Calu3 (cell line): ENCODE measurements at places on chromosomes 3 and 15. TPM values are rescaled to one million over a fixed set of nuclear protein-coding genes. Genes with fewer than 3 reads are reported as not detected.

DNA sequence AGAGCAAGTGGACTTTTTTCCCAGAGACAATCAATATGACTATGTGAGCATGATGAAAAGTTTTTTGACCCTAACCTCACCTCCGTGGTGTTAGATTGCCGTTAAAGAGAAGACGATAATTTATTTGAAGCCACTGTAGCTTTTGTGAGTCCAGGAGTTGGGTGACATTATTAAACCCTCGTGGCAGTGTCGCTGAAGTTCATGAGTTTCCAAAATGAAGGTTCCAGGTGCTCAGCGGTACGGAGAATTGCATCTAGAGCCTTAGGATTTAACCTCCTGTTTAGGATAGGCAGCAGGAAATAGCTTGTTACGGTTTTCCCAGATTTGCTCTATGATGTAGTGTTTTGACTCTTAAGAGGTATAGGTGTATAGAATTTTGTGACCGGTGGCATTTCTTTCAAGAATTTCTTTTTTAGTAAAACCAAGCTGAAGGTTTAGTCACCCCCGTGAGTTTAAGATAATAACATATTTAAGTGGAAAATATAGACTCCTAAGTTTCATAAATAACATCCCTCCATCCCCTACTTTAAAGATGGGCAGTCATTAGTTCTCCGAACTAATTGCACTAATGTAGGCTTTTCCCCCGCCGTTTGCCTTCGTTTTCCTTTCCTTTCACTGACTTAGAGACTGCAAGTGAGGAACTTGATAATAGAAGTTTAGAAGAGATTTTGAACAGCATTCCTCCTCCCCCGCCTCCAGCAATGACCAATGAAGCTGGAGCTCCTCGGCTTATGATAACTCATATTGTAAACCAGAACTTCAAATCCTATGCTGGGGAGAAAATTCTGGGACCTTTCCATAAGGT is 2.0 kb downstream of the SMC4 start:
- peak; percentile 34 for DNase-seq

- no peak for DNase-seq
These were observed 116.9 kb downstream of the EPHA6 start for GRCh38 chr3:96931119-96931862.

GRCh38 chr3:132595014-132595413 is 2.1 kb upstream of the ACKR4 start:
- DNase-seq = no peak

DNA sequence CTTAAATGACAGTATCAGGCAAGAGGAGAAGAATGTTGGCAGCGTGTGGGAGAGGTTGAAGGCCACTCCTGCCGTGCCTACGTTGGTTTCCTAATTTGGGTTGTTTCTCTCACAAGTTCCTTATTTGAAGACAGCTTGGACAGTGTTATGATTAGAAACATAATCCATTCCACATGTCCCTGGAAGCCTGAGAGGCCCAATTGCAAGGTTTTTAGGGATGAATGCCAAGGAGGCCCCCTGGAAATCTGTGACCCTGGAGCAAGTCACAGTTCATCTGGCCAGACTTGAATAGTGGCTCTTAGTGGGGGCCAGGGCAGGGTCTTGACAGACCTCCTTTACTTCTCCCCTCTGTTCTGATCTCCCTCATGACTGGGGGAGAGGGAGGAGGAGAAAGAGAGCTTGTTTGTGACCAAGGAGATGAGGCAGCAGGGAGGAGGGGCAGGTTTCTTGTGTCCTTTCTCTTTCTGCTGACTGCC is 584.4 kb upstream of the TBL1XR1 start:
- no peak for DNase-seq

GRCh38 chr3:12541625-12542024 is 3.7 kb downstream of the MKRN2OS start:
- peak; percentile 22 for DNase-seq

GRCh38 chr3:134480546-134480945 is 5.2 kb downstream of the ANAPC13 start:
- no peak for DNase-seq

The ASB14 gene
- total RNA-seq = 0.12 and 0.40 TPM in 2 replicates

DNA sequence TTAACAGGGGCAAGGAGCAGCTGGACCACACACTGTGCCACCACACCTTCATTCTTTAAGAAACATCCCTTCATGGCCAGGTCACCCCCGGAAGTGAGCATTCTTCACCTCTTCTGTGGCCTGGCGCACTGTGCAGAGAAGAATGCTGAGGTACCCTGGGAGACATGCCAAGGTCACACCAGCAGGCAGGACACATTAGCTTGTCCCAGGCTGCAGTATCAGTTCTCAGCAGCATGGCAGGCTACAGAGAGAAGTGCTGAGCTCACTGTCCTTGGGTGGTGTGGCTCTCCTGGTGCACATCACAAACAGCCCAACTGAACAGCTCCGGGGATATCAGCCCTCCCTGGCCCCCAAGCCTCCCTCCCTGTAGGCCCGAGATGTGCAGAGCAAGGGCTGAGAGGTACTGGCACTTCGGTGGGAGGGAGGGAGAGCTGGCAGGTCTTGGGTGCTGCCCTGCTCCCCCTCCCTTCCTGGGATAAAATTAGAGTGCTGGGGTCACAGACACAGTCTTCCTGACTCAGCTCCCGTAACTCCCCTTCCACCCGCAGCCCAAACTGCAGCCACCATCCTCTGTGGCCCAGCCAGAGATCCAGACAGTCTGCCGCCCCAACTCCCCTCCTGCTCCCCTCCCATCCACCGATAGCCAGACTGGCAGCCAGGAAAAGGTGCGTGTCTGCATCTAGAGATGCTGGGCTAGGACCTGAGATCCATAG is 13.4 kb downstream of the SEMA7A start:
- DNase-seq = peak; percentile 67

DNA sequence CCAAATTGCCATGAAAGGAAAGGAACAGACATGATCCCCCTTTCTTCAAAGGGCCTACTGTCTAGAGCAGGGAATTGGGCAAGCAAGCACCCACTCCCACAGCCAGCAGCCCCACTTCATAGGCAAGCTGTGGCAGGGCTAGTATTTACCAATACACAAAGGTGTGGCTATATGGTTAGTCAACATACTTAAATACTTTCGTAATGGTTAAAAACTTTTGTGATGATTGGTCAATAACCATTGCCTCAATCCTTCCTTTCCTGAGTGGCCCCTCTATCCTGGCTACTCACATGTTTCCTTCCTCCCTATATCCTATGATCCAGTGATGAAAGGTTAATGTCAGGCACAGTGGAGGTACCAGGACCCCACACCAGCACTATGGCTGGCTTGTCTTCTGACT is 30.1 kb upstream of the ARL8B start:
- DNase-seq = no peak

DNA sequence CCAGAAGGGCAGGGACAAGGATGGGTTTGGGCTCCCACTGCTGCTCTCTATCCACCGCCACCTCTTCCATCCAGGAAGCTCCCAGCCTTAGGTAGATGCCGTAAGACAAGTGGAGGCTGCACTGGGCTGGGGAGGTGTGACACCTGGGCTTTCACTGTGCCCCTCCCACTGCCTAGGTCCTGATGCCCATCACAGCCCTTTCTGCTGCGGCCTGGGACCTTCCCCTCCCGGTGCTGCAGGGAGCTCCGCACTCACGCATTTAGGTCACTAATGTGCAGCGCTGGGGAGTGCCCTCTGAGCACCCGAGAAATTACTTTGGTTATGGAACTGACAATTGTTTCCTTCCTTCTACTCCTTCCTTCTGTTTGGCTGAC is 850 bp downstream of the LTF start:
- DNase-seq = no peak

- DNase-seq = no peak
These were observed 131.1 kb upstream of the GADL1 start for GRCh38 chr3:31025541-31025940.

- DNase-seq = no peak
These were observed 15.9 kb upstream of the CHST2 start for GRCh38 chr3:143103652-143104051.

DNA sequence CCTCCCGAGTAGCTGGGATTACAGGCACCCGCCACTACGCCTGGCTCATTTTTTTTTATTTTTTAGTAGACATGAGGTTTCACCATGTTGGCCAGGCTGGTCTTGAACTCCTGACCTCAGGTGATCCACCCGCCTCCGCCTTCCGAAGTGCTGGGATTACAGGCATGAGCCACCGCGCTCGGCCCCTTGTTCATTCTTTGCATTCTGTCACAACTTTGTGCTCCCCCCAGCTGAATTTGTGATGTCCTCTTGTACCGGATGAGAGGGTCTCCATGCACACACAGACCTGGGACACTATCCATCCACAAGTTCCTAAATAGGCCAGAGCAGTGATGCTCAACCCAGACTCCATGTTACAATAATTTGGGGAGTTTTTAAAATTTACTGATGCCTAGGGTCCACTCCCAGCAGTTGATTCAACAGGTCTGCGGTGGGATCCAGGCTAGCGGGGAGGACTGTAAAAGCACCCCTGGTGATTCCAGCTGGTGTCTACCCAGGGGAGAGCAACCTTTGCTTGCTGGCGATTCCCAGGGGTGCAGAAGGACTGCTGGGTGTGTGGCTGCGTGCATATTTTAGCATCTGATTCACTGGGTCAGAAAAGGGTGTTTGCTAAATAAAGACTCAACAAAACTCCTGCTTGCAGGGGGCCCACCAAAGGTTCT is 1.0 kb downstream of the RASSF1 start:
- DNase-seq = no peak

The CAND2 gene
- not detected in 2 replicates for total RNA-seq

The MCTP2 gene
- 30.1 and 40.5 TPM in 2 replicates for total RNA-seq

GRCh38 chr15:57195326-57195725 is 181.0 kb upstream of the CGNL1 start:
- no peak for DNase-seq

GRCh38 chr3:50245831-50246516 is 10.0 kb downstream of the GNAI2 start:
- peak; percentile 95 for DNase-seq

- DNase-seq = no peak
These were observed 40.5 kb downstream of the PPCDC start for GRCh38 chr15:75063889-75064288.

- DNase-seq = no peak
These were observed 139.7 kb upstream of the CFAP20DC start for GRCh38 chr3:59189526-59189925.

DNA sequence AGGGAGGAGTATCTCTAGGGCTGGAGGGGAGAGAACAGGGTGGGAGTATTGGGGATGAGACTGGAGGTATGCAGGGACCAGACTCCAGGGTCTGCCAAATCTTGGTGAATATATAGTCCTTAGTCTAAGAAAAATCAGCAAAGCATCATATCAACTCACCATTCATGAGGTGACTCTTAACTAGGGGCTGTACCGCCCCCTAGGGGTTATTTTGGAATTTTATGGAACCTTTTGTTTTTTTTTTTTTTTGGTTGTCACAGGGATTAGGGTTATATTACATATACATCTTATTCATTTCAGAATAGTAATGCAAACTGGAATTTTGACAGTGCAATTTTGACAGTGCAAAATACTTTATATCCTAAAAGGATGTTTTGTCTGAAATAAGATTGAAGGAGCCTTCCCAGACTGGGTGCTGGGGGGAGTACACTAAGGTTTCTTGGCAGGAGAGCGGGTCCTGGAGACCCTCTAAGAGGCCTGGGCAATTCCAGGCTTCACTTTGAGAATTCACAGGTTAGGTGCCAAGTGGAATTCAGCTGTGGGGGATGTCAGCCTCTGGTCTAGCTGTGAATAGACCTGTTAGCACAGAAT is 7.5 kb downstream of the CMTM7 start:
- peak; percentile 53 for DNase-seq

- DNase-seq = no peak
These were observed 88.3 kb upstream of the PRR23E start for GRCh38 chr3:127104586-127104985.

The STARD9 gene
- total RNA-seq = 0.59 and 0.92 TPM in 2 replicates

The SLC22A14 gene
- total RNA-seq = 1.8 and 2.1 TPM in 2 replicates

DNA sequence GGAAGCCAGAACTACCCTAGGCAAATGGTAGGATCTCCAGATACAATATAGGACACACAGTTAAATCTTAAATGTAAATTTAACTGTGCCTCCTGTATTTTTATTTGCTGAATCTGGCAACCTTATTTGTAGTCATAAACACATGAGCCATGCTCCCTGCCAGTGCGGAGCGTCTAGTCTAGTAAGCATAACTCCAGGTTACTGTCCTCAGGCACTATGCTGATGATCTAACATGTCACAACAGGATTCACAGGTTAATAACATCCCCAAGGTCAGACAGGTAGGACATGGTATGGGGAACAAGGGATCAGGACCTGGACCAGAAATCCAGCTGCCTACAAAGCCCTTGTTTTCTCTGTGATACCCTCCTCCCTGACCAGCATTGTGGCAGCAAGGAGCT is 305.1 kb downstream of the CACNA2D3 start:
- no peak for DNase-seq

The TCAIM gene
- total RNA-seq = 24.3 and 24.9 TPM in 2 replicates

DNA sequence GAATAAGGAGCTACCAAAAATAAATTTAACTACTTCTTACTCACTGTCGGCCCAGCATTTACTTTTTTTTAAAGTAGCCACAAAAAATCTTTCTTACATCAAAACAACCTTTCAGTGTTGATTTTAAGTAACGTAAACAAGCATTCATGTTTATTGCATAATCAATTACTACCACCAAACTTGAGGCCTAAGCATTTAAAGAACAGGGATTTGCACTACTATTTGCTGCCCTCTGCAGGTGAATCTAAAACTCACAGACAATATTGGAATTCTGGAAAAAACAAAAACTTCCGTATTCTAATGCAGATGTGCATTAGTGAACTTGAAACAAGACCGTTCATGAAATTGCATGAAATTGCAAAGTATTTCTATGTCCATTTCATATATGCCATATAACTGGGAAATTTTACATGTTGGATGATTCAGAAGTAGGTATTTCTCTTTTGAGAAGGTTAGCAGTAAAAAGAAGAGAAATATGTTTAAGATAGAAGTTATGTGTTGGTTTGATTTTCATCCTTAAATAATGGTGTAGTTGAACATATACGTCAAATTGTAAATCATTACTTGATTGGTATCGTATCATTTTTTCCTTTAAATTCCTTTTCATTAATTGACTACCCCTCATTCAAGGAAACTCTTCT is 55.6 kb downstream of the CGGBP1 start:
- peak; percentile 50 for DNase-seq

The ZNF80 gene
- total RNA-seq = not detected in 2 replicates
